Left kidney (tissue), 8 donors: ENCODE measurements at places on chromosomes 7 and 10.
A peak's percentile ranks its signal among the peaks of the same experiment; 100 is the strongest.

GRCh38 chr7:142587578-142588191 is 161.6 kb upstream of the PRSS1 start:
- DNase-seq: no peak

GRCh38 chr7:11313801-11314200 is 340.1 kb downstream of the PHF14 start:
- no peak for DNase-seq

GRCh38 chr7:40604601-40605438 is 470.0 kb downstream of the SUGCT start:
- peak; percentile 32 for DNase-seq

- DNase-seq: no peak
Measured at GRCh38 chr7:50292763-50293162, 11.8 kb upstream of the IKZF1 start.

DNA sequence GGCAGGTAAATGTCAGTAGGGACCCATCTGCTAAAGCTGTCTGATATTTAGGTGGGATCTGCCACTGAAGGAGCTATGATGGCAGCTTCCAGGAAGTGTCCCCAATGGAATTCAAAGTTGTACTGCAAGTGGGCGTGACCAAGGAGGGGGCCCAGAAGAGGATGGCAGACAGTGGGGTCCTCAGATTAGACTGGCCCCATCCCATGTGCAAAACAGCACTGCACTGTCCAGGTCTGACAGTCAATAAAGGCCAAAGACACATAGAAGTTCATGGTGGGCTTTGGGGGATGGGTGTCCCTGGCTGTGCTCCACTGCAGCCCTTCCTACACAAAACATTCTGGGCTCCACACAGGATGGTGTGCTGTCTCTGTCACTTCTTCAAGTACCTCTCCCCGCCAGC is 49.8 kb upstream of the SORCS1 start:
- no peak for DNase-seq

GRCh38 chr7:128352153-128352537 is 8.4 kb upstream of the RBM28 start:
- DNase-seq: no peak

- DNase-seq: no peak
Measured at GRCh38 chr7:37074370-37074769, 350.1 kb upstream of the AOAH start.

DNA sequence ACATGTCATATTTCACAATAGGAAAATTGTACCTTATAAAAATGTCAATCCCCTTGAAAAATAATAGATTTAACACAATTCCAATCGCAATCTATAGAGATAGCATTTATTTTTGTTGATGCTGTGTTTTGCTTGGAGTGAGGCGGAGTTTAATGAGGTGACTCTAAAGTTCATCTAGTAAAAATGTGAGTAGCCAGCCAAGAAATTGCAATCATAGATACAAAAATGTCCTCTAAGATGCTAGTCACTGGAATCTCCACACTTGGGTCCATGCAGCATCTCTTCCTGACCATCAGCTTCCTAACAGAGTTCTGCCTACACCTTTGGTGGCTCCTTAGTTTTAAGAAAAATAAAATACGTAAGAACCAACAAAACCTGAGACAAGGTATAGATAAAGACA is 44.9 kb downstream of the GLI3 start:
- no peak for DNase-seq

- no peak for DNase-seq
Measured at GRCh38 chr7:137628216-137628615, 218.6 kb downstream of the DGKI start.

GRCh38 chr7:129144834-129145668 is 544 bp downstream of the TSPAN33 start:
- no peak for DNase-seq

GRCh38 chr10:57867241-57867640 is 400.5 kb downstream of the IPMK start:
- DNase-seq: no peak

DNA sequence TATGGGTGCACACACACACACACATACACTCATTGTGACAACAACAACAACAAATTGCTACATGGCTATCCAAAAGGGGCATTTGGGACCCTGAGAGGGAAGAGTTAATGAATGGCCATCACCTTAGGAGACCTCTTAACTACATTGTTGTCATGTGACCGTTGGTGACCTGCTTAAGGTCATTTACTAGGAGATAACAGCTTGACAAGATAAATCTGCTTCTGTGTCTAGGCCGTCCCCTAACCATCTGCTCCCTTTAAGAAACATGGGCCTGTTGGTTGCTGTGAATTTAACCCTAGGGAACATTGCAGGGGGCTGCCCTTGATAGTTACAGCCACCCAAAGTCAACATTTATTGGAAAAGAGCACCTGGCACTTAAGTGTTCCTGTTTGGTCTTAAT is 29.7 kb downstream of the C1QL3 start:
- DNase-seq: no peak

DNA sequence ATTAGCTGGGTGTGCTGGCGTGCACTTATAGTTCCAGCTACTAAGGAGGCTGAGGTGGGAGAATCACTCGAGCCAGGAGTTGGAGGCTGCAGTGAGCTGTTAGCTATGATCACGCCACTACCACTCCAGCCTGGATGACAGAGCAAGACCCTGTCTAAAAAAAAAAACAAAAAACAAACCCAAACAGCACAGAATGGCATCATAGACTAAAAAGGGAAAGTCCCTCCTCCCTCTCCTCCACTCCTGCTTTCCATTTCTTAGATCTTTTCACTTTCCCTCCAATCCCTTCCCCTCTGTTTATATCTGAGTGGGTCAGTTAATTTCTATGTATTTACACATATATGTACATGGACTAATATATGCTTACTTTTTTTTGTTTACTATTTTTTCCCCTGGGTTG is 10.4 kb upstream of the PIP4K2A start:
- DNase-seq: no peak

GRCh38 chr7:7148798-7149481 is 33.4 kb upstream of the C1GALT1 start:
- DNase-seq: no peak

DNA sequence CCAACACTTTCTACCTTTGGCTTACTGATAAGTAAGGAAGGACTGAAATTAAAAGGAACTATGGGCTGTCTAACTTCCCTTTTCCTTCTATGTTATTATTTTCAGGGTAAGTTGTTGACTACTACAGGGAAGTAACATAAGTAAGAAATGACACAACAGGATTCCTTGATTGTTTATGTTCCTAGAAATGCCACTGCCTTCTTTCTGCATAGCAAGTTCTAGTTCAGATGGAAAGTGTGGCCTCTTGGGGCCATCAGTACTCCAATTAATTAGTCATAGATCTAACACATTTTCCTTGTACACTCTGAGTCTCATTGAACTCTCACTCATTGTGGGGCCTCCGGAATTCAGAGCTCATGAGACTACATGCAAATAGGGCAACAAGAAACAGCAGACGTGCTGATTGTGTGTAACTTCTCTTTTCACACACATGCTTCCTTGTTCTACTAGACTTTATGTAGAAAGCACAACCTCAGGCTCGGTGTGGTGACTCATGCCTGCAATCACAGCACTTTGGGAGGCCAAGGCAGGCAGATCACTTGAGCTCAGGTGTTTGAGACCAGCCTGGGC is 35.3 kb upstream of the HIBADH start:
- DNase-seq: no peak

GRCh38 chr10:93186653-93187052 is 113.0 kb downstream of the CYP26A1 start:
- no peak for DNase-seq

GRCh38 chr10:94443047-94443446 is 40.7 kb downstream of the TBC1D12 start:
- DNase-seq: no peak

- DNase-seq: no peak
Measured at GRCh38 chr10:128873411-128874054, 593.5 kb upstream of the MGMT start.

DNA sequence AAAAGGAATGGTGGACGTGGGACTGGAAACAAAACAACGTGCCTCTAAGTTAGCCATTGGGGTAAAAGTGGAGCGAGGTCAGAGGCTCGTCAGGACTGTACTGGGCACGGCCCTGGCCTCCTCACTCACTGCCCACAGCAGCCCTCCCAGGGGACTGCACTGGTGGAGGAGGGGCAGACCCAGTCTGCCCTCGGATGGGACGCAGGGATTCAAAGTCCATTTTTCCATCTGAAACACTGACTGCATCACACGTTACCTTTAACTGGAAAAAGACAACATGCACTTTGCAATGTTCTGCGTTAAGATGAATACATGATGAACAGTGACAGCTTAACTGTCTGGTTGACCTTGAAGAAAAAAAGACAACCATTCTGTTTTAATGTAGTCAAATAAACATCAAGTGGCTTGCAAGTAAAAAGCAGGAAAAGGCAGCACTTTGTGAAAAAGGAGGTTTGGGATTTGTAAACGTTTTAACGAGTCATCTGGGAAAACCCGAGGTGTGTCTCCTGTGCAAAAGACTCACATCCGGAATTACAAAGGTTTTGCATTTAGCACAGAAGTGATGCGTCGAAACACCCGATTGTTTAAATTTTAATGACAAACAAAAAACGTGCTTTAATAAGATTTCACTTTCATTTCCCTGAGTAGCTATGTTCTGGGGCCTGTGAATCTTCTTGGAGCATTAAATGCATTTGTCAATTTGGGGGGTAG is 18.8 kb downstream of the KLF6 start:
- no peak for DNase-seq

DNA sequence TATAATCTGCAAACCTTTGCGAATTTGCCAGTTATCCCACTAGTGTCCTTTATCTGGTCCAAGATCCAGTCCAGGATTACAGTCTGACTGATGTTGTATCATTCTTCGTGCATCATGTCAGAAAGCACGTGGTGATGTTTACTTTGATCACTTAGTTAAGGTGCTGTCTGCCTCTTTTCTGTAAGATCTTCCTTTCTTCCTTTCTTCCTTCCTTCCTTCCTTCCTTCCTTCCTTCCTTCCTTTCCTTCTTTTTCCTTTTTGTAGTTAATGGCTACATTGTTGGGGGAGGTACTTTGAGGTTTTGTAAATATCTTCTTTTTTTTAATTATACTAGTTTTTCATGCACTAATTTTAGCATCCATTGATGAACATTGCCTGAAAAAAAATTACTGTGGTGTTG is 80.3 kb downstream of the LCOR start:
- no peak for DNase-seq

DNA sequence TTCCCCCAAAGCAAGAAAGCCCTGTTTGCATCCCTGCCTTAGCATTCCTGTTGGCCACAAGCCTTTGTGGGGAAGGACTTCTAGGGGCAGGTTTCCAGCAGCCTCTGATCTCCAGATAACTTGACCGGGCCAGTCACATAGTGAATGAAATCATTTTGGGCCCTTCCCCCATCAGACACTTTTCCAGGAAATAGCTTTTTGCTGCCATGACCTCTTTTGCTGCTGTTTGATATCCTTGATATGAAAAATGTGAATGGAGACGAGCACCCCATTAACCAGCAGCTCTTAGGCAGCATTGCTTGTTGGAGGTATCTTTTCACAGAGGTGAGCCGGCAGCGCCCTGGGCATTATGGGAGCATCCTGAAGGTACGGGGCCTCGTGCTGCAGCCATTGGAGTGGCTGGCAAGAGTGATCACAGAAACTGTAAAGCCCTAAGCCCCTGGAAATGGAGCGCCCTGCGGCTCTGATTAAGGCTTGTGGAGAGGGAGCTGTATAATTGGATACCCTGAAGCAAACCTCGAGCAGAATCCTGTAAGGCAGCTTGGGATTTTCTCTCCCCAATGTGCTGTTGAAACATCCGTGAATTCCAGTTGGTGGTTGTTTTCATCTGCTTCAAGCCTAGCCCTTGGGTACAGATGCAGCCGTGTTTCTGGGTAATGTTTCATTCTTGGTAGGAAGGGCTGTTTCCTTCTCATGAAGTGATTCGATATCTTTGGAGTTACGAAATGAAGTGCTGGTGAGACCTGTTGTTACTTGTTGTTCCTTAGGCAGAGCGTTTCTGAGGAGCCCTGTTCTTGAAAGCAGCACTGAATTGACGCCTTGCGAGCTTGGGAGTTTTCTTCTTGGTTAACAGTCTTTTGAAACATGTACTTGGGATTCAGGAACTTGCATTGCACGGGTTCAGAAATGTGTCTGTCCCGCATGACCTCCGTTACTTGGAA is 179.0 kb downstream of the PTEN start:
- DNase-seq: no peak

GRCh38 chr7:29146888-29147609 is 712 bp upstream of the CPVL start:
- DNase-seq: no peak

DNA sequence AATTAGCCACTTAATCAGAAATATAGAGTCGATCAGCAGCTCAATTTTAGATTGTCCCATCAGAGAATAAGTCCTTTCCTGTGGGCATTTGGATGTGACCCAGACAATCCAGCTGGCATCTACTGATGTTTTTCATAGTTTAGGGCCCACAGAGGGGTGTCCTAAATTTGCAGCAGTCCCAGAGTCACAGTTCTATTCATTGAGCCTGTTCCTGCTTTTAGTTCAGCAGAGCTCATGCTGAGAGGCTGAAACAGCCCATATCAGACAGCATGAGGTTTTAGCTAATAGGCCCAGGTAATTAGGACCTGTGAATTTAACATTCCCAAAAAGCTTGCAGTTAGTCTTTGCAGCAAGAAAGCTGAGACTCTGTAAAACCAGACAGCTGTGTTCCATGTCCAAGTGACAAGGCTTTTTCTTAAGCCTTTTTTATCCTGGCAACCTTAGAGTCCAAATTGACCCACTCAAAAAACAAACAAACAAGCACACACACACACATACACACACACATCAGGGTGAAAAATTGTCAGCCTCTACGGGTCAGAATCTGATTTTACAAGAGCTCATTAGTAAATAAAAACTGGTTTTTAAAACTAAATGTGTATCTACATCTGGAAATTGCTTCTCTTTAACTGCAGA is 33.7 kb downstream of the ANKIB1 start:
- DNase-seq: no peak

GRCh38 chr7:158251061-158251965 is 336.3 kb downstream of the PTPRN2 start:
- no peak for DNase-seq

- no peak for DNase-seq
Measured at GRCh38 chr7:154484406-154484805, 432.2 kb downstream of the DPP6 start.

DNA sequence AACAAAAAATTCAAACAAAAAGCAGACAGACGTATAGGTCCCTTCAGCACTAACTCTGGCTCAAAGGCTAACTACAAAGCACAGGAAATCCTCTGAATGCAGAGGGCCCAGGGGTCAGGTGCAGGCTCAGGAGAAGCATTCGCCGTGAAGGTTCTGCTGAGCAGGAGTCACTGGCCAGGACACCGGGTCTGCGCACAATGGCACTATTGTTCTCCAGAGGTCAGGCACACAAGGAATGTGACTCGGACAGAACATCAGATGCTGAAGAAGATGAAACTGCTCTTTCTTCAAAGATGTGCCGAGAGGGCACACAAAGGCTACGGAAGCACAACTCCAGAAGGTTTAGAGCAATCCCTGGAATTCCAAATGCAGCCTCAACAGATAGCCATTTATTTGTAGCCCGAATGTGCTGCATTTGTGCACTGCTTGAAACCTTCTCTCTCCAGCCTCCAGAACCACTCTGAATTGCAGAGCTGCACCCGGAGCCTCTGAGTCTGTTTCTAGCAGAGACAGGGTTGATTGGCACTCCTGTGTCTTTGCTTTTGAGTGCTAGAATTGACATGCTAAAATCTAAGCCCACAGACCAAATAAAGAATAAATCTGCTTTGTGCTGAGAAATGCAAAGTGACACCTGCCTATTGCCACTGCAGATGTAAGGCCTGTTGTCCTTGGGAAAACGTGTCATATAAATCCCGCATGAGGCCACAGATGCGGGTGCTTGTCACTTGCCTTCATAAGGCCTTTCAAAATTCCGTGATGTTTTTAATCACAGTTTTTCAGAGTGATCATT is 85.4 kb upstream of the AFAP1L2 start:
- DNase-seq: no peak

GRCh38 chr7:90262438-90262837 is 17.5 kb downstream of the CFAP69 start:
- no peak for DNase-seq
